Ammon's horn (tissue), 1 donor: ENCODE measurements at places on chromosomes 11 and 22.

- no peak for DNase-seq
These were observed 558.5 kb downstream of the MN1 start for GRCh38 chr22:27242917-27243589.

DNA sequence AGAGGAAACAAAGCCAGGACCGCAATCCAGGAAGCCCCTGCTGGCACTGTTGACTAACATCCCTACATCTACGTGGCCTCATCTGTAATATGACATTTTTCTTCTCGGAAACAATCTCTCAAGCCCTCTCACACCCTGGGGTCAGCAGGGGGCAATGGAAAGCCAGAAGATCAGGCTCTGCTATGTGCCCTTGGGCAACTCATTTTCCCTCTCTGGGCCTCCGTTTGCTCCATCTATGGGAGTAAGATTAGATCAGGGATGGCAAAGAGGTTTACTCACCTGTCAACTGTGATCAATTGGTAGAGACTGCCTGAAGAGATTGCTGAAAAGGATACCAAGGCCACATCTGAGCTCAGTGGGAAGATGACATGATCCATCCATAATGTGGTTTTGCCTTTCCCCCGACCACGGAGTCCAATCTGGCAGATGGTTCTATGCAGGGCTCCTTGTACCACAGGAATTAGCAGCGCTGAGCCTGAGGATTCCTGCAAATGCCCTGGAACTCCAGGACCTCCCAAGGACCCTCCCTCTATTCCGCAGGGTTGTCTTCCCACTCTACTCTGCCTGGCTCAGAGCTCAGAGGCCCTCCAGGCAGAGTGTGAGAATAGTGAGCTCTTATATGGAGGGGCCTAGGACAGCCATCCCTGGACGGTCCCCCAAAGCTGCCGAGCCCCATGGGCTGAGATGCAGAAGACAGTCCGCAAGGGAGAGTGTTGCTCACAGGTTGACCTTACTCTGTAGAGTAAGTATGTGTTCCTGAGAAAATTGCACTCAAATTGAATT, 66.1 kb downstream of the CHST1 start:
- DNase-seq: no peak

- DNase-seq: no peak
These were observed 63.6 kb upstream of the PPARA start for GRCh38 chr22:46086577-46087335.

- no peak for DNase-seq
These were observed 125.3 kb upstream of the TBCEL start for GRCh38 chr11:120898568-120898967.

- no peak for DNase-seq
These were observed 330.5 kb downstream of the NXPE2 start for GRCh38 chr11:115008799-115009198.

- DNase-seq: no peak
These were observed 12.6 kb upstream of the COX8A start for GRCh38 chr11:63961608-63962412.

DNA sequence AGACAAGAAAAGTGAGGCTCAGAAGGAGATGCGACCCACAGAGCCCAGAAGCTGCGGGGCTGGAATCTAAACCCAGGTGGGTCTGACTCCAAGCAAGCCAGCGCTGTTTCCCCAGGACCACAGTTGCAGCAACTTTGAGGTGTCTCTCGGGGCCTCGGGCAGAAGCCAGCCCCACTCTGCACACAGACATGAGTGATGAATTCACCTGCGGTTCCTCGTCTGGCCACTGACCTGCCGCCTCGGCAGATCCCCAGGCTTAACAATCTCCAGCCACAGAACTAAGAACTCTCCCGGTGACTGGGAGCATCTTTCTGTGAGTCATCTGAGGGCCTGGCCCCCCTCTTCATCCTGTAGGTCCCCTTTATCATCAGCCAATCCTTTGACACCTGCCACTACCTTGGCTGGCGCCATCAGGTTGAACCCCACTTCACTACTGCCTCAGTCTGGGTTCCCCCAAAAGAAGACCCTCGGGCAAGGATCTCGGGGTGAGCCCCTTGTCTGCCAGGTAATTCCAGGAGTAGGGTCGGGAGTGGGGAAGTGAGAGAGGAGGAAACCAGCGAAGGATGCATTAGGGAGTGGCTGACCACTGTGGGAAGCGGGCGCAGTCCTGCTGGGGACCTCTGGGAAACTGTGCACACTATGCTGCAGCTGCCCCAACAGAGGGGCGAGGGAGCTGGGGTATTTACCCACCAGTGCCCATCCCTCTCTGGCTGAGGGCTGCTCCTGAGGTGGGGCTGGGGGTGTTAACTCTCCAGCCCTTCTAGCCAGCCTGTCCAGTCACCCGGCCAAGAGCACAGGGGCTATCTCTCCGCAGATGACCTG, 33.0 kb upstream of the MN1 start:
- no peak for DNase-seq
